ENCODE measurements at places on chromosomes 2 and 18. TPM values are rescaled to one million over a fixed set of nuclear protein-coding genes. Genes with fewer than 3 reads are reported as not detected.

PSTPIP2 gene
- total RNA-seq, result 3.5 TPM

PCARE gene
- total RNA-seq, result not detected

FHOD3 gene
- total RNA-seq, result 1.1 TPM

VIL1 gene
- under 0.01 TPM for total RNA-seq

SIX2 gene
- total RNA-seq, result 11.4 TPM

NAT8 gene
- not detected for total RNA-seq

NT5DC4 gene
- not detected for total RNA-seq

CMPK2 gene
- total RNA-seq, result 1.4 TPM

STARD6 gene
- total RNA-seq, result not detected

CCDC74B gene
- total RNA-seq, result 2.2 TPM

TNFRSF11A gene
- under 0.01 TPM for total RNA-seq

All from subcutaneous preadipocyte (primary cell).